ENCODE measurements at places on chromosomes 16 and 17.
A peak's percentile ranks its signal among the peaks of the same experiment; 100 is the strongest.

DNA sequence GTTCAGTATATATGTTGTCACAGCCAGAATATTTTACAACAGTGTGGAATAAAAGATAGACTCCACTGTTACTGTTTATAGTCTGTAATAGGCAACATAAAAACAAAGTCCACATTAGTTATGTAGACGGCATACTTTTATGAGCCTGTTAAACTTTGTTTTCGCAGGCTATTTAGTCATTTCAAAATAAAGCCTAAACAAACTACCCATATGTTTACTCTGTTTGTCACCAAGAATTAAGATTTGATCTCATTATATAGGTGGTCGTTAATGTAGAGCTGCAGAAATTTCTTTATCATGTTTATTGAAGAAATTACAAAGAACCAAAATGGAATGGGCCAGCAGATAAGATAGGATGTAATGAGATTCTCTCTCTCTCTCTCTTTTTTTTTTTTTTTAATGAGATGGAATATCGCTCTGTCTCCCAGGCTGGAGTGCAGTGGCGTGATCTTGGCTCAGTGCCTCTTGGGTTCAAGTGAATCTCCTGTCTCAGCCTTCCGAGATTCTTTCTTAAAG is 943.8 kb upstream of the SOX9 start:
- DNase-seq: no peak

GRCh38 chr17:74041869-74042640 is 161.4 kb upstream of the RPL38 start:
- no peak for DNase-seq

GRCh38 chr17:50764734-50765149 is 2.6 kb downstream of the ANKRD40CL start:
- no peak for DNase-seq

- DNase-seq: no peak
Observed at GRCh38 chr17:76410328-76410965, 26.0 kb downstream of the SPHK1 start.

GRCh38 chr17:82228278-82228841 is 482 bp upstream of the SLC16A3 start:
- no peak for DNase-seq

- no peak for DNase-seq
Observed at GRCh38 chr16:63982110-63982509, 1139.8 kb downstream of the CDH11 start.

DNA sequence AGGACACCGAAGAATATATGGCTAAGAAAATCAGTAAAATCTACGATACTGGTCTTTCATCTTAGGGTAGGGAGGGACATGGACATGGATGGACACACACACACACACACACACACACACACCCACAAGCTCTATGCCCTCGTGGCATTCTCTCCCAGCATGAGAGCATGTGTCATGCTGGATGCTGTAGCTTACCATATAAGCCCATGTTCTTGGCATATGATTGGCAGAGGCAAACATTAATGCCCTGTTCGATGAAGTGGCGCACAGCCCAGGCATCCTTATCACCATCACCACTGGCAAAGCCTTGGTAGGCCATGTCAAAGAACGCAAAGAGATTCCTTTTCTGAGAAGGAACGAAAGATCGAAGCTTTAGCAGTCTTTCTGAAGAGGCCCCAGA is 17.6 kb downstream of the GOT2 start:
- no peak for DNase-seq

- no peak for DNase-seq
Observed at GRCh38 chr17:76164331-76164730, 23.3 kb upstream of the FOXJ1 start.

DNA sequence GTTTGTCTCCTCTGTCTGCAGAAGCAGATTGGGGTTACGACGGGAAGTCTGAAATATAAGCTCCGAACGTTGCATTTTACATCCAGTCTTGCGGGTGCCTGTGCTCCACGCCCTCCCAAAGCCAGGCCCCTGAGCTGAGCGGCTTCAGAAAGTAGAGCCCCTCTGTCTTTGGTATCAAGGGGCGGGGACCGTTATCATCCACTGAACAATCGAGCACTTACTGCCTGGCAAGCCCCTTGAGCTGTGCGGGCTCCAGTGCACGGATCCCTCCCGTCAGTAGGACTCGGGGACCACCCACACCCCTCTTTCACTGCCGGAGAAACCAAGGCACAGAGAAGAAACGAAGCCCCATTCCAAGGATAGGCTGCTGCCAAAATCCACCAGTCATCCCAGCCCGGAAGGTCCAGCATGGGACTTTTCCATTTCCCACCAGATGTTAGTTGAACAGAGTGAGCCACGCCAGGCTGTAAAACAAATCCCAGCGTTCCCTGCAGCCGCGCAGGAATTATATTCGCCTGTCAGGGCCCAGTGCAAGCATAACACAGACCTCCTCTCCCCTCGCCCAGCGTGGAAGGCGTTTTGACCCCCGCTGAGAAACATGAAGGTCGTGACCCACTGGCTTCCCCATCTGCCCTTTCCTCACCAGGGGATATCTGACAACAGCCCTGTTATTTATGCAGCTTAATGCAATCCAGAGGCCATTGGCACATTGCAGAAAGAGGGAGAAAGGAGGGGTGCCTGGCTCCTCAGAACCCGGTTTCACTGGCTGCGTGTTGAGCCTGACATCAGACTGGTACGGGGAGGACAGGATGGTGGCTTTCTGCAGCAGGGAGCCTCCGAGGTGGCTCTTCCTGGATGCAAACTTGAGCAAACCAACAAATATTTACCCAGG is 212.2 kb upstream of the FOXF1 start:
- DNase-seq: no peak

DNA sequence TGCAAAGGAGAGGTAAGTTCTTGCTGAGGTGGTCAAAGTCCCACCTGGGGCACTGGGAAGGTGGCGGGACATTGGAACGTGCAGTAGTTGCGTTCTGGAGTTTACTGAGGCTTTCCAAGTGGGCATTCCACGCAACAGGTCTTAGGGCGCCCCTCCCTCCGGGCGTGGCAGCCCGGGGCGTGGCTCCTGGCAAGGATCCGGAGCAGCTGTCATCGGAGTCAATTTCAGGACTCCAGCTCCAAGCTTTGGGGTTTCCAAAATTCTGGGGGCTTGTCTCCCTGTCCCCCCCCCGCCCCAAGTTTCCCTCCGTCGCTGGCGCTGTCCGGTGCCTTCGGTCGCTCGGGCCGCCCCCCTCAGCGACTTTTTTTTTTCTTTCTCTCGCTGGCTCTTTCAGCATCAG is 43.1 kb upstream of the AMZ2 start:
- DNase-seq: no peak

DNA sequence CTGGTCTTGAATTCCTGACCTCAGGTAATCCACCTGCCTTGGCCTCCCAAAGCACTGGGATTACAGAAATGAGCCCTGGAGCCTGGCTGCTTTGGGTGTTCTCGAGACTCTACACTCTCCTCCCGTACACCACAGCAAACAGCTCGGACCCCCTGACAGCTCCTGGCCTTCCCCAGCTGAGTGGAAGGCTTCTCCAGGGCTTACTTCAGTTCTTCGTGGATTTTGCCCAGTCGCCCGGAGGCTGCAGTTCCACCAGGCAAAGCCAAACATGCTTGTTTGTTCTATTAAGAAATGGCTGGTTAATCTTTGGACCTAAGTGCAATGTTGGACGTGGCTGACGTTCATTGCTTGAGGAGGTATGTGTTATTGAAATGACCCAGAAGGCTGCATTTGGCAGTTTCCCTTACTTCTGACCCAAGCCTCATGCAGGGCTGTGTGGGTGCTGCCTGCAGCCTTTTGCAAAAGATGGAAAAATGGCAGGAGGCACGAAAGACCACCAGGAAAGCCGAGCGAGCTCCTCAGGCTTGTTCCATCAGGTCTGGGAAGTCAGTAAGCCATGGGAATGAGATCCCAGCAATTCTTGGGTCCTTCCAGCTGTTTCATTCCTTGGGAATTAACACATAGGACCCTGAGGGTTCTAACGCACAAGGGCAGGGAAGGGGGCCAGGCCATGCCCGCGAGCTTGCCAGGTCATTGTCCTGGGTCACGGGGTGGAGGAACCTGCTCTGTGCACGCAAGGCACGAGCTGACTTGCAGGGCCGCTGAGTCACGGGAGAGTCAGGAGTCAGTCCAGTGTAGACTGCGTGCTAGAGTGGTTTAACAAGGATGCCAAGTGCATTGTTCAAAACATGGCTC is 23.9 kb upstream of the KLHDC4 start:
- DNase-seq: peak; percentile 85

- DNase-seq: peak; percentile 8
Observed at GRCh38 chr16:12417815-12418211, 385.9 kb downstream of the CPPED1 start.

DNA sequence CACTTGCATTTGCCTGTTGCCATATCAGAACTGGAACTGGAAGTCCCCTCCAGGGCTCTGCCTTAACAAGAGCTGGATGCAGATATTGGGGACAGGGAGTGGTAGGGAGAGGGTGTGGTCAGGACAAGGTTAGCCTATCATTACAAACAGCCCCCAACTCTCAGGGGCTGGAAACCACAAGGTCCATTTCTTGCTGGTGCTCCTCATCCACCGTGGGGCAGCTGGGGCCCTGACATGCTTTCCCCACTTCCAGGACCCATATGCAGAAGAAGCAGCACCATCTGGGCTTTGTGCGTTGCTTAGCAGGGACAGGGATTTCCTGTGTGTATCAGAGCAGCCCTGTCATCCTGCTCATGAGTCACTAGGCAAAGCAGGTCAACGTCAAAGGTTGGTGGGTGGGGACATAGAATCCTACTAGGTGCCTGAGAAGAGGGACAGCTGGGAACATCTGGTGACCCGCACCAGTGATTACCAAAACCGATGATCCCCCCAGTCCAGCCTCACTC is 26.9 kb downstream of the RGS9 start:
- no peak for DNase-seq

GRCh38 chr17:37849617-37849972 is 74.6 kb upstream of the TBC1D3K start:
- no peak for DNase-seq

DNA sequence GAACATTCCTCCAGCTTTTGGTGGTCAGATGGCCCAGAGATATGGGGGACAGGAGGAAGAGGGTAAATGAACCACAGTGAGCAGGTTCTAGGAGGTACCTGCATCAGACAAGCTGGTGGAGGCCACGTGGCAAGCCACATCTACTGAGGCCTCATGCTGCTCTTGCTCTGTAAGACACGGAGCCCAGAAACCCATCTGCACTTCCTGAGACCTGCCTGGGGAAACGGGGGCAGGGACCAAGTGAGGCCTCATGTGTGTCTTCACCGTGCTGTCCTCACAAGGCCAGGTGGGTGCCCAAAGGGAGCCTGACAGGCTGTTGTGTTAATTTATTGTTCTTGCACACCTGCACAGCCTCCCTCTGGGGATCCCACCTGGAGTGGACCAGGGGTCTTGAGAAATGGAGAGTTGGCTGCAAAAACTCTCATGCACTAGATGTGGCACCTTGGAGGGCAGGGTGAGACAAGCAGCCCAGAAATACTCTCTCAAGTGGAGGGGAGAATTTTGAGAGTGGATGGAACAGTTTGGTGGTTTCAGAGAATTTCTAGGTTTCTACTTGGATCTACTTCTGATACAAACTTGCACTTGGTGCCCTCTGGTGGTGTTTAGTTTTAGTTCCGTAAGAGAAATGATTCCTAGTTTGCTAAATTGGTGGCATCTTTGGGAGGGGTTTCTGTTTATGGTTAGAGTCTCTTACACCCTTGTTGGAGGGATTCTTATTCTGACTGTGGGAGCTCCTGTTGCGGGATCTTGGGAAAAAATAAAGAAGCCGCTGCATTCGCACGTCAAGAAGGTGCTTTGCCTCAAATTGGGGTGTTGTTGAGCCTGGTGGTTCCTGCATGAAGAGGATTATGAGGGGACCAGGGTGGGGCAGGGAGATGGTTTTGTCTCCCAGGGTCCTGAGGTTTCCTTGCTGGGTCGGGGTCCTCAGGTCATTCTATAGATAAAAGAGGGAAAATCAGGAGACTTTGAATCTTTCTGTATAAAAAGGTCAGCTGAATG is 47.5 kb downstream of the SLC6A2 start:
- peak; percentile 26 for DNase-seq

GRCh38 chr17:78883533-78884131 is 19.4 kb downstream of the CEP295NL start:
- DNase-seq: peak; percentile 100

GRCh38 chr16:49563666-49564065 is 190.1 kb downstream of the C16orf78 start:
- no peak for DNase-seq

DNA sequence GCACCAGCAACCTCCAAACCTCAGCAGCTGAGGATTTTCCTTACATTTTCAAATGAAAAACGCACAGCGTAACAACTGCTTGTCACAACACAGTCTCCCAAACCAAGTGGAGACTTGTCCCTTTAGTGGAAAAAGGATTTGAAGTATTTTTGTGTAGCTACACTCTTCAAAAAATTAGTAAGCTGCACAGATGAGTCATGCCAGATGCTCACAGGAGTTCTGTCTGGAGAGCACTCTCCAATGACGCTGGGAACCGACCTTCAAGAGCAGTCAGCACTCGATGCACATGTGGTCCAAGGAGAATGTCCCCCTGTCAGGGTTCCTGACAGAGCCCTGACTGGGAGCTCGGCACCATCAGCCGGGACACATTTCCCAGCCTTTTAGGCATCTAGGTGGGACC is 39.8 kb downstream of the MAP1LC3B start:
- DNase-seq: no peak

DNA sequence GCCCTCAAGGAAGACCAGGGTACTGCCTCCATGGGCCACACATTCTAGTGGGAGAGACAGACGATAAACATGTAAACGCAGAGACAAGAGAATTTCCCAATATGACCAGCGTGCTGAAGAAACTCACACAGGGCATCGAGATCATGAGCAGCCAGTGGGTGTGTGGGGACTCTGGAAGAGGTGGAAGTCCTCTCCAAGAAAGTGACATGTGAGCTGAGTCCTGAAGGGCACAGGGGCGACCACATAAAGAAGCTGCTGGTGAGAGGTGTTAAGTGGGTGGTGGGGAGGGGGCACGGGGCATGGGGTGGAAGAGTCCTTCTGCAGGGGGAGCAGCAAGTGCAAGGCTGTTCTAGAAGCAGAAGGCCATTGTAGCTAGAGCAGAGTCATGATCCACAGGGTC is 21.0 kb upstream of the RAP1GAP2 start:
- DNase-seq: no peak

DNA sequence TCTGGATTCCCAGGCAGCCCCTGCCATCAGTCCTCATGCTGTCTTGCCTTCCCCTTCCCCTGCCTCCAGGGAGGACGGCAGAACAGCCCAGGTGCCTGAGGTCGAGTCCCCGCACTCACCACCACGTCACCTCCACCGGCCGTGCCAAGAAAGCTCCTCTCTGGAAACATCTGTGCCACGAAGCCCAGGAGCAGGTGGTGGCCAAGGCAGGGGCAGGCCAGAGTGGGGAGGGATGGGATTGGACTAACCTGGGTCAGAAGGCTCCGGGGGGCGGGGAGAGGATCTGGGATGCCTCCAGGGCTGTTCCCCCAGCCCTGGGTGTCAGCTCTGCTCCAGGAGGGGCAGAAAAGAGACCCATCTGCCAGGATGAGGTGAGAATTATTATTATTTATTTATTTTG is 7.4 kb upstream of the DPEP1 start:
- no peak for DNase-seq

- no peak for DNase-seq
Observed at GRCh38 chr17:57577751-57578607, 167.1 kb downstream of the CCDC182 start.

GRCh38 chr17:74134991-74135390 is 68.5 kb upstream of the RPL38 start:
- DNase-seq: no peak

All from foreskin melanocyte (primary cell).